CD14-positive monocyte (primary cell): ENCODE measurements at places on chromosomes 1 and 21. TPM values are rescaled to one million over a fixed set of nuclear protein-coding genes. Genes with fewer than 3 reads are reported as not detected.

The ZMPSTE24 gene
- polyA plus RNA-seq: 2.4 and 6.4 TPM in 2 replicates

DNA sequence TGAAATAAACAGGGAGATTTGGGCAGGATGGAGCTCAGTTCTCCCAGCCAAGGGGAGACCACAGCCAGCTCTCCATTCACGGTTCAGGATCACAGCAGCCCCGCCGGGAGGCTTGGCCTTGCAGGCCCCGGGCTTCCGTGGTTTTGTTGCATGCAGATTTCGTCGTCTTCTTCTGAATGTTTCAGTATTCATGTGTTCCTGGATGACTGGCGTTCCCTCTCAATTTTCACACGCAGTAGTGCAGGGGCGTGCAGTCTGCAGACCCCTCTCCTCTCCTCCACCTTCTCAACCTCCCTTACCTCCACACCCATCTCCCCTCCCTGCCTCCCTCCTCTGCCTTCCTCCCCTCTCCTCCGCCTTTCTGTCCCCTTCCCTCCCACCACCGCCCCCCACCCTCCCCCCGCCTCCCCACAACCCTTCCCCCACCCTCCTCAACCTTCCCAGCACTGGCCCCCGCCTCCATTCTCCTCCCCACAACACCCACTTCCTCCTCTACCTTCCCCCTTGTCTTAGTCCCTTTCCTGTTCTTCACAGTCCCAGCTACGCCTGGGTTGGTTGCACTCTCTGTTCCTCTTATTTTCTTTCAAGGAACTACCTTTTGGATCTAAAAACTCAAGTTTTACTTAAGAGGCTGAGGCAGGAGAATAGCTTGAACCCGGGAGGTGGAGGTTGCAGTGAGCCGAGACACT is 8.4 kb upstream of the SLC19A1 start:
- DNase-seq: peak; percentile 90

The DR1 gene
- polyA plus RNA-seq: 61.0 TPM

DNA sequence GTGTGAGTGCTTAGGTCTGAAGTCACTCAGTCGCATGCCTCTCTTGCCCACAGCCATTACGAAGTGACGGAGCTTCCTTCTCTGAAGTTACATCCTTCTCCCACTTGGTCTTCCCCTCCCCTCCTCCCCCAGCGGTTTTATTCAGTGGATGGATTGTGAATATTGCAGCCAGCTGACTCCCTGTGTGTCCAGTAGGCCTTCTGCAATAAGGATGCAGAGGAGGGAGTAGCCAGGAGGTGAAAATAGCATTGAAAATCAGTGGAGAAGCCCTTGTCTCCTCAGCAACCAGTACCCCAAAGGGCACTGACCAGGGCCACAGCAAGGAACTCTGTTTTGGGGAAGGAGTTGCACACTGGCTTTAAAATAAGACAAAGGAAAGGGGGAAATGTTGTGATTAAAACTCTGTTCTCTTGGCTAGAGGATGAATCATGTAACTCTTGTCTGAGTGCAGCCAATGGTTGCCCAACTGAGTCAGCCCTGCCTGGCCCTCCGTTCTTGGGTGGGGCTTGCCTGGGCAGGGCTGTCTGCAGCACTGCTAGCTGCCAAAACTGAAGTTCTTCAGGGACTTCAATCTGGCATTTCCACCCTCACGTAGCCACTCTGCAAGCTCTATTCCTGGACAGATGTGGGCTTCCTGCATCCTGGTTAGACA is 4.3 kb downstream of the S100A10 start:
- DNase-seq: peak; percentile 98

The OR2G6 gene
- not detected in 2 replicates for polyA plus RNA-seq

GRCh38 chr1:21930629-21931170 is 6.4 kb downstream of the HSPG2 start:
- no peak for DNase-seq

- DNase-seq: no peak
Measured at GRCh38 chr1:40141878-40142535, 19.2 kb upstream of the RLF start.

DNA sequence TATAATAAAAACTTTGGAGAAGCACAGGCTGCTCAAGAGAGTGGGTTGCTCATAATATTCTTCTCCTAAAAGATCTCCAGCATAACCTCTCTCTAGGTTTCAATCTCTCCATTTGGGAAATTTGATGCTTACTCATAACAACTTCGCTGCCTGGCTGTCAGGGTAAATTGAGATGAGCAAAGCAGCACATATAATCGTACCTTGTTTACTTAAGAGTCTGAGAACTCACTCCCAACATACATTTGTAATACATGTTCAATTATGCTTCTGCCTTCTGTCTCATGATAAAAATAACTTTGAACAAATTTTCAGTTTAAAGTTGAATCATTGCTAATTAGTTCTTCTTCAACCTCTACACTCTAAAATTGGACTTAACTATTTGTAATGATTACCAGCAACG is 68.9 kb downstream of the DUSP10 start:
- DNase-seq: no peak

GRCh38 chr1:167666416-167666815 is 36.4 kb downstream of the RCSD1 start:
- DNase-seq: no peak

The CD34 gene
- polyA plus RNA-seq: not detected

DNA sequence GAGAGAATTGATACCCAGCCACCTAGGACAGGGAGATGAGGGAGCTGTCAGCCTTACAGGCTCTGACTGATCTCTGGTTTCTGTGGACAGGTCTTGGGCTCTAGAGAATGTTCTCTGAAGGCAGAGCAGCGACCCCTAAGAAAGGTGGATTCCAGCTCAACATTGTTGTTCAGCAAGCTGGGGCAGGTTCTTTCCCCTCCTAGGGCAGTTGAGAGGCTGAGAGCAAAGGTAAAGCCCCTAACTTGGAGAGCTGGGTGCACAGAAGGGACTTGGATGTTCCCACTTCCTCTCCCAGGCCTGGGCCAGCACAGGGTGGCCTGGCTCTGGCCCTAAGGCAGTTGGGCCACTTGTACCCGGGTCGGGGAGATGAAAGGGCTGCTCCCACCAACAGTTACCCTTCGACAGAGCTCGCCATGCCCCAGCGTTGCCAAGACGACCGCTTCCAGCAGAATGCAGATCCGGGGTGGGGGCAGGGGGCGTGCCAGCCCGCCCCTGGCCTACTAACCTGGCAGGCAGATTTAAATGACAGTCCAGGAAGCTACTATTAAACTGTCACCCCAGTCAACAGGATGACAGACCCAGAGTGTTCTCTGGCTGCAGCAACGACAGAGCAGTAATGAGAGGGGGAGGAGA is 31.6 kb downstream of the LRP8 start:
- no peak for DNase-seq

DNA sequence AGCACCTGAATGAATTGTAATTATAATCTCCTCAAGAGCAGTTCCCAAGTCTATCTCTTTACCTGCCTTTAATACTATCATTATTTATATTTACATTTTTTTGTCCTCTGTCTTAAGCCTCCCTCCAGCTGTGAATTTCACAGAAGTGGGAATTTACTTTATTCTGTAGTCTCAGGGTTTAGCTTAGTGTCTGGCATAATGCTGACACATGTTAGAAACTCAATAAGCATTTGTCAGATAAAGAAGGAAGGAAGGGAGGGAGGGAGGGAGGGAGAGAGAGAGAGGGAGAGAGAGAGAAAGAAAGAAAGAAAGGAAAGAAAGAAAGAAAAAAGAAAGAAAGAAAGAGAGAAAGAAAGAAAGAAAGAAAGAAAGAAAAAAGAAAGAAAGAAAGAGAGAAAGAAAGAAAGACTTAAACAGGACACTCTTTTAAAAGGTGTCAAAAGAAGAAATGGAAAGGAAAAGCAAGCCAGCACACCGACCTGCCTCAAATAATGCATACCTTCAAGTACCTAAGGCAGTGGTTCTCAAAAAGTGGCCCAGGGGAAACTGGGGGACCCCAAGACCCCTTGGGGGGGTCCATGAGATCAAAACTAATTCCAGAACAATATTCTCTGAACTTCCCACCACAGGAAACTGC is 1.8 kb upstream of the PGLYRP4 start:
- DNase-seq: no peak

GRCh38 chr21:44566403-44566802 is 7.1 kb upstream of the KRTAP10-4 start:
- peak; percentile 29 for DNase-seq

DNA sequence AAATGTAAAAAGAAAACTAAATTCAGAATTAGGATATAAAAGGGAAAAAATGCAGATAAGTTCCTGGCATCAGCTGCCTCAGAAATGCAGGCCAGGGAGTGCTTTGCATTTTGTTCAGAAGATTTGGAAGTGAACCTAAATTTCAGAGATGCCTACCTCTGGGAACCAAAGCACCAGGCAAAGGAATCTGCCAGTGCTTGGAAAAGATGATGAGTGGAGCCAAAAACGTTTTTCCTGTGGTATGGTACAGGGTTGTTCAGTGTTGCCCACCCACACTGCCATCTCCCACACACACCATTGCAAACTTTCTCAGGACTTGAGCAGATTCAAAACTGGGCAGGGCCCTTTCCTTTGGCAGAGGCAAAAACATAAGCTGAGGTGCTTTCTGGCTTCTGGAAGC is 349.5 kb downstream of the TGFB2 start:
- no peak for DNase-seq
